ENCODE measurements at places on chromosomes 5 and 9.

DNA sequence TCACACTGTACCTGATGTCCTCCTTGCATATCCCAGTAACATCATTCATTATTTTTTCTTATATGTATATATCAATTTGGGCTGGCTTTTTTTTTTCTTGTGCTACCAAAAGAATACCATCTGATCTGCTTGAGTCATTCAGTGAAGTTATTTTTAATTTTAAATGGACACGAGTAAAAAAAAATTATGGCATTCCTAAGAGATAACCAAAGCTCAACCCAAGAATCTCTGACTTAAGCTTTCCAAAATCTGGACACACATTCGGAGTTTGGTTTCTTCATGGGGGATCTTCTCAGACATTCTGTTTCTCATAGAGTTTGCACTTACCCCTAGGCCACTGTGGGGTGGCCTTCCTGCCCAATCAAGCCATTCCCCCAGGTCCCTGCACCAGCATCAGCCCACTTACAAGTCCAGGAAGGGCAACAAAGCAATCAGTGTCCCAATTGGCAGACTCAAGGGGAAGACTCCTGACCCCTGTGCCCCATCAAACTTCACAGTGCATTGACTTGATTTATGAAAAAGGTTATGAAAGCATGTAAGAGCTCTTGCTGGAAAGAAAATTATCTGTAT lies 49.2 kb upstream of the SPDL1 start:
- DNase-seq = no peak

DNA sequence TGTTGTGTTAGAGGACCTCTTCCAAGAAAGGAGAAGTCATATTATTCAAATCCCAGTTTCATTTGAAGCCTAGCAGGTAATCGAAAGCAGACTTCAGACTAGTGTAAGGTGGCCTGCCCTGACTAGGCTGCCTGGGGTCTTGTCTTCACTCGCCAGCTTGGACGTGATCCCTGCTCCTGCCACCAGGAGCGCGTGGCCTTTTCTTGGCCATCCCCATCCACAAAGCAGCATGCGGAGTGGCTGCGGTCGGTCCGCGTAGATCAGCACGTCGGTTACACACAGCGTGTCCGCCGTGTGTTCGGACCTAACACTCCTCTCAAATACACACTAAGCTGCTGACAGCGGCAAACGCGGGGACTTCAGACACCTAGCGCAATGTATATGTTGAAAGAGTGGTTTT lies 37.3 kb downstream of the CFAP77 start:
- DNase-seq = no peak

GRCh38 chr5:5822729-5823257 lies 400.3 kb downstream of the ICE1 start:
- DNase-seq = no peak

- DNase-seq = no peak
Measured at GRCh38 chr5:81269751-81270393, 31.5 kb upstream of the ZCCHC9 start.

- DNase-seq = no peak
Measured at GRCh38 chr5:28575368-28575767, 1537.0 kb upstream of the CDH9 start.

- no peak for DNase-seq
Measured at GRCh38 chr9:121362813-121363621, 7.0 kb downstream of the STOM start.

DNA sequence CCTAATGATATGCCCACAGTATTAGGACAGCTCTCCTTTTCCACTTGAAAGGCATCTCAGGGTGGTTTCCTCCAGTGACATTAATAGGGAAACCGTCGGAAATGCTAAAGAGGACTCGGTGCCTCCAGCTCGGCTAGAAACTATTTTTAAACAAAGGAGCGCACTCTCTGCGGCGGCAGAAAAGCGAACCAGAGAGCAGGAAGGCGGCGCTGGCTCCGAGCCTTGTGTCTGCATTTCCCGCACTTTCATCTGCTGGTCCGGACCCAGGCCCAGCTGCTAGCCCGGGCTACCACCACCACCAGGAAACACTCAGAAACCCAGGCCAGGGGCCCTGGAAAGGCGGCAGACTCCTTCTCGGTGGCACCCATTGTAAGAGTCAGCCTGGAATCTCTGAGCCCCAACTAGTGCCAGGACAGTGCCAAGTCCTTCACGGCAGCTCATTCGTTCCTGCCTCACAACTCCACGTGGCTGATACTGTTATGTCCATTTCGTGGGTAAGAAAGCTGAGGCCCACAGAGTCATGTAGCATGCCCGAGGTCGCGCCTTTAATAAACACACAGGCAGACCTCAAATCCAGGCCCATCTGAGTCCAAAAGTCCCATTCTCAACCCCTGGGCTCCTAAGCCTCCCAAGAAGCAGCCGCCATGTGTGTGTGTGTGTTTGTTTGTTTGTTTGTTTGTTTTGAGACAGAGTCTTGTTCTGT lies 73.9 kb downstream of the VAV2 start:
- DNase-seq = no peak

DNA sequence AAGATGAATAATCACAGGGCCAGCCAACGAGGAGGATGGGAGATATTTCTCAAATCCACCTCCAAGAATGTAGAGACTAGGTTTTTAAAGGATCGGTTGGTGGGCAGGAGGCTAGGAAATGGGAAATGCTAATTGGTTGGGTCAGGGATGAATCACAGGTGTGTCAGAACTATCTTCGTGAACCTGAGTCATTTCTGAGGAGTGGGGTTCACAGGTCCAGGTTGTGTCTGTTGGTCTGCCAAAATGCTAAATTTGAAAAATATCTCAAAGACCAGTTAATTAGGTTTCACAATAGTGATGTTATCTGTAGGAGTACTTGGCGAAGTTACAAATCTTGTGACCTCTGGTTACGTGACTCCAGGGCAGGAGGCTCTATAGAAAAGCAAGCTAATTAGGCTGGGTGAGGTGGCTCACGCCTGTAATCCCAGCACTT lies 2.6 kb upstream of the PLAA start:
- DNase-seq = no peak

GRCh38 chr9:69798744-69799143 lies 21.9 kb upstream of the CFAP95 start:
- DNase-seq = no peak

DNA sequence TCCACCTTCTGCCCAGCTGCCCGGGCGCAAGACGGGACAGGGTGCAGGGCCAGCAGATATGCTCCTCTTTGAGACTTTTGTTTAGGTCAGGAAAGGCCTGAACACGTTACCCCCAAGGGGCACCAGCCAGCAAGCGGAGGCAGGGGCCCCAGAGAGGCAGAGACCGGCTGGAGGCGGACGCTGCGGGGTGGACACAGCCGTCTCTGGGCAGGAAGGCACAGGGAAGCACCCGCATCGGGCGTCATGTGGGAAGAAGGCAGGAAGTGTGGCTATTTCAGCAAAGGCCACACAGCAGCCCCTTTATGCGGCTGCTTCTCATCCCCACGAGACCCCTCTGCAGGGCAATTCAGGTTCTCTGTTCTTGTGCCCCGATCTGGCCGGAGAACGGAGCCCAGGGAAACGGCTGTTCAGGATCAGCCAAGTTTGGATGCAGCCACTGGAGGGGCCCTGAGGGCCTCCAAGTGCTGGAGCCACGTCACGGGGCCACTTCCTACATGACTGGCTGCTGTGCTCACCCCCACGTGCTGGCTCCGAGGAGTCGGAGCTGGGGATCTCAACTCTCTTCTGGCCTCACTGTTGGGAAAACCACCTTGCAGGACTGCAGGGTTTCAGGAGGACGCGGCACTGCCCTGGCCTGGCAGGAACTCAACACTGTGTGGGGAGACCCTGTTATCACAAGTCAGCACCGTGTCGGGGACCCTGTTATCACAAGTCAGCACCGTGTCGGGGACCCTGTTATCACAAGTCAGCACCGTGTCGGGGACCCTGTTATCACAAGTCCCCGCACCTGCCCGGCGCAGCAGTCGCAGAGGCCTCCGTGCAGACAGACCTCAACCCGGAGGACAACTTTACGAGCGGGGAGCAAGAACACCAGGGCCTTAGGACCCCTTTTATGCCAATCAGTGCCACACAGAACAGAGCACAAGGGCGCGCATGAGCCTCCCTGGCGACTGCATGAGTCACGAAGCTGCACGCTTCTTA lies 44.4 kb downstream of the SLC12A7 start:
- DNase-seq = no peak

- DNase-seq = no peak
Measured at GRCh38 chr5:153476767-153477166, 13.7 kb upstream of the GRIA1 start.

DNA sequence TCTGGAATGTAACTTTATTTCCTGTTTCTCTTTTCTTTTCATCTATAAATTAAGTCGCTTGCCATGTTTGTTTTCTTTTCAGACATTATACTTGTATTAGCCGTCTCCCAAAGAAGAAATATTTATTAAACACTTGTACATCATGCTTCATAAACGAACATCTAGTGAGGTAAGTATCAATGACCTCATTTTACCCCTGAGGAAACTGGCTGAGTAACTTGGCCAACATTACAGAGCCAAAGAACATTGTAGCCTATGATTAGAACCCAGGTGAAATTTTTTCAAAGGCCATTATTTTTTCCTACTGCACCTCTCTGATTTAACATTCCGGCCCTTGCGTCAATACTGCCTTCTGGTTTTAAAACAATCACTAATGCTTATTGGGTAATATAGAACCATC lies 4.2 kb downstream of the FREM1 start:
- no peak for DNase-seq
